ENCODE measurements at places on chromosomes 1 and 21.

- no peak for DNase-seq
These were observed 90.9 kb downstream of the MAN1C1 start for GRCh38 chr1:25707280-25708016.

DNA sequence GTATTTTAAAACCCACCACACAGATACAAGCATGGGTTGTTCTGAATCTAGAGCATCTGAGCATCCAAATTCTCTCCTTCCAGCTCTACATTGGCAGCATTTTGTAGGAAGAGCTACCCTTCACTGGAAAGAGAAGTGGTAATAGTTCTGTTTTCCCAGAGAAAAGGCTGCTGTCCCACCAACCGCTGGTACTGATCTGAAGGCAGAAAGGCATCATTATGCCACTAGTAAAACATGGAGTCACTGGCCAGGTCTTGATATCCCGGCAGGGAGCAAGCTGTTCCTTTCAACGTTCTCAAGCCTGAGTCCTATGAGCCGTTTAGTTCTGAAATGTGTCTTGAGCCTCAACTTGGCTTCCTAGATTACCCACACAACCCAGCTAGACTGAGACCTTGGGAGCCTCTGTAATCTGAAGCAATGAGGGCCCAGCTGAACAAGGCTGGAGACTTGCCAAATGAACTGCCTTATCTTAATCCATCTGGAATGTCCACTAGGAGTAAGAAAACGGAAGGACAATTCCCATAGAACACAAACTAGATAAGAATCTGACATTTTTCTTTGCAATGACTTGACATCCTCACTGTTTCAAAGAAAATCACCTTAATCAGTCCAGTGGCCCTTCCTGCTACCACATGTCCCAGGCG is 116.8 kb downstream of the KCNH1 start:
- DNase-seq: no peak

- DNase-seq: no peak
These were observed 45.4 kb downstream of the ETS2 start for GRCh38 chr21:38851101-38851500.

GRCh38 chr21:36235058-36235582 is 78.5 kb downstream of the DOP1B start:
- no peak for DNase-seq

GRCh38 chr1:214116258-214116657 is 128.5 kb downstream of the PROX1 start:
- no peak for DNase-seq

- peak; percentile 42 for DNase-seq
These were observed 124.1 kb downstream of the DPYD start for GRCh38 chr1:97796711-97797110.

DNA sequence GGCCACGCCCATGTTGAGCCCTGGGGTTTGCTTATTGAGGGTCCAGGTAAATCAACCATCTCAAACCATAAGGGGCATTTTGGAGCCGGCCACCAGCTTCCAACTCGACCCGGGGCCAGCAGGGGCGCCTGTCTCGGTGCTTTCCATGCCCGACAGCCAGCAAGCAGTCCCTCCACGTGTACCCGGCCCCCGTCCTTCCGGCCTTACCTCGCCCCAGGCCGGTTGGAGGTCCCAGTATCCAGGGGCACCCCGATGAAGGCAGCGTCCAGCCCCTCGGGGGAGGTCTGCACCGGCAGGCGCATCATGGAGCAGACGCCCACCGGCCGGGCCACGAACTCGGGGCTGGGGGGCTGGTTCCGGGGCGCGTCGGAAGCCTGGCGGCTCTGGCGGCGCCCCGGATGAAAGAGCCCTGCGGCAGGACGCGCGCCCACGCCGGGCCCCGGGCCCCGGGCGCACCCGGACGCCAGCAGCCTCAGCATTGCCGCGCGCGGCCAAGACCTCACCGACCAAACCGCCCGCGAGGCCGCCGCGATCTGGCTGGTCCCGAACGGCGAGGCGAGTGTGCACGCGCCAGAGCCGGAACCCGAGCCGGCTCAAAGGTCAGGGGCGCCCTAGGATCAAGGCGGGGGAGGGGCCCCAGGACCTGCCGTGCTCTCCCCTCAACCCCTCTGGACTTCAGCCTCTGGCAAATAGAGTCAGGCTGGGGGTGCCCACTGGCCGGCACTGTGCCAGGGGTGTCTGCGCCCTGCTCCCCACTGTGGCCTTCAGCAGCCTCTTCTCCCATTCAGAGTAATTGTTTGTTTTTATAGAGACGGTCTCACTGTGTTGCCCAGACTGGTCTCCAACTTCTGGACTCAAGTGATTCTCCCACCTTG is at the start of gene AGMAT:
TSS of gene AGMAT (minus strand) at position 563 of the 875 bp plus-strand sequence. CDS start at position 479, 84 bp downstream.
- no peak for DNase-seq

DNA sequence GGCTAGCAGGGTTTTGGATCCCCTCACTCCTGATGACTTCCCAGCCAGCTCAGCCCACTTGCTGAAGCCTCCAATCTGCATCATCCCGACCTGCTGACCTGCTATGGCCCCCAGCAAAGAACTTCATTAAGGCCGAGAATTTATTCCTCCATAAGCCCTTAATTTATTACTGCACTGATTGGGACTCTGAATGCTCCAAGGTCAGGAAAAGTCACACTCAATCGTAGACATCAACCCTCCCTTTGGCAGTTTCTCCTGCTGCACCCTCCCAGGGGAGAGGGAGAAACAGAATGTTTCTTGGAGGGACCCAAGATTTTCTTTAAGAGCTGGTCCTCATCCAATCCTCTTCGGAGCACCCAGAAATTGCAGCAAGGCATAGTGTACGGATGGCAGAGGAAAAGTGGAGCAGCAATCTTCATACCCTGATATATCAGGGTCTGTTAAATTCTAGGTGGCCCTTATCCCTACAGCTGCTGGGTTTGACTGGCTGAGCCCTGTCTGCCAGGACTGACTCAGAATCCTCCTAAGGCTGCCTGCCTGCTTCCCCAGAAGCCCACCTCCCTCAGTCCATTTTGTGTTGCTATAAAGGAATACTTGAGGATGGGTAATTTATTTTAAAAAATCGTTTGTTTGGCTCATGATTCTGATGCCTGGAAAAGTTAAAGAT is 62.2 kb downstream of the DMAP1 start:
- DNase-seq: no peak

- DNase-seq: no peak
These were observed 244.5 kb downstream of the GPR52 start for GRCh38 chr1:174692313-174692712.

DNA sequence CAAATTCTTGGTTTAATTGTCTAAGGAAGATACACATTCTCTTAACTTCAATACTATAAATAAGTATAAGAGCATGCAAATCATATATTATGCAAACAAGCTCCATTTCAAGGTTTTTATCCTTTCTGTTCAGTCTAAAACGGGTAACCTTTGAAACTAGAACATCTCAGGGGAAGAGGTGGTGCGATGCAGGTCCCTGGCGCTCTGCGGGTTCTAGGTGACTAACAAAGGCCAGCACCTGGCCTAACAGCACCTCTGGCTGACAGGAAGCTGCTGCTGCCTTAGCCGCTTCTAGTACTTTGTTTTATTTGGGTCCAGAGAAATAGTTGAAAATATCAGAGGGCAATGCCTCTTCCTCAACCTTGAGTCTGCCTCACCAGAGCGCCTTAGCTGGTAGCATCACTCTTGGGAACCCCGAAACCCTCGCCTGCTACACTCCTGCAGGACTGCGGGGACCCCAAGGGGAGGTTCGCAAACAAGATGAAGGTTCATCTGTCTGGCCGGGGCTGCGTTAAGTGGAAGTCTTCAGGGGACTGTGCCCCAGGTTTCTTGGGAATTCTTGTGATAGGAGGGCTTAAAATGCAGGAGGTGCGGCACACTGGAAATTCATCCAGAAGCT is 45.5 kb downstream of the PRDM15 start:
- no peak for DNase-seq

DNA sequence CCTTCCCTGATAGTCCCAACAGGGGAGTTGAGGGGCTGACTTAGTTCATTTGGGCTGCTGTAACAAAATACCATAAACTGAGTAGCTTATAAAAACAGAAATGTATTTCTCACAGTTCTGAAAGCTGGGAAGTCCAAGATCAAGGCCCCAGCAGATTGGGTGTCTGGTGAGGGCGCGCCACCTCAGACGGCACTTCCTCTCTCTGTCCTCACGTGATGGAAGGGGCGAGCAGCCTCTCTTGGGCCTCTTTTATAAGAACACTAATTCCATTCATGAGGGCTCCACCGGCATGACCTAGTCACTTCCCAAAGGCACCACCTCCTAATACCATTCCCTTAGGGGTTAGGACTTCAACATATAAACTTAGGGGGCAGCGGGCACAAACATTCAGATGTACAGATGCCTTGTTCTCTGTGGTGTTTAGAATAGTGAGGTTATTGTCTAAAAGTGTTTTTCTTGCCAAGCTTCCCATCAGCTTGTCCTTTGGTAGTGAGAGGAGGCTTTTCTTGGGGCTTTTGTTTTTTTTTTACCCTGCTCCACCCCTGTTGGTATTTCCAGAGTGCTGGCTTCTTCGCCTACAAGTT is 20.3 kb downstream of the NIPAL3 start:
- no peak for DNase-seq

GRCh38 chr1:13593511-13594131 is 10.0 kb downstream of the PDPN start:
- no peak for DNase-seq

Data from NCI-H1105 treated with DMSO at 0.1 percent for 48 hours (cell line).